AG10803 (cell line): ENCODE measurements at places on chromosomes 3 and 15.
A peak's percentile ranks its signal among the peaks of the same experiment; 100 is the strongest.

GRCh38 chr15:81303244-81304225 lies 20.4 kb downstream of the STARD5 start:
- no peak for DNase-seq

- DNase-seq, result no peak
Observed at GRCh38 chr3:182814419-182815062, 21.2 kb downstream of the ATP11B start.

DNA sequence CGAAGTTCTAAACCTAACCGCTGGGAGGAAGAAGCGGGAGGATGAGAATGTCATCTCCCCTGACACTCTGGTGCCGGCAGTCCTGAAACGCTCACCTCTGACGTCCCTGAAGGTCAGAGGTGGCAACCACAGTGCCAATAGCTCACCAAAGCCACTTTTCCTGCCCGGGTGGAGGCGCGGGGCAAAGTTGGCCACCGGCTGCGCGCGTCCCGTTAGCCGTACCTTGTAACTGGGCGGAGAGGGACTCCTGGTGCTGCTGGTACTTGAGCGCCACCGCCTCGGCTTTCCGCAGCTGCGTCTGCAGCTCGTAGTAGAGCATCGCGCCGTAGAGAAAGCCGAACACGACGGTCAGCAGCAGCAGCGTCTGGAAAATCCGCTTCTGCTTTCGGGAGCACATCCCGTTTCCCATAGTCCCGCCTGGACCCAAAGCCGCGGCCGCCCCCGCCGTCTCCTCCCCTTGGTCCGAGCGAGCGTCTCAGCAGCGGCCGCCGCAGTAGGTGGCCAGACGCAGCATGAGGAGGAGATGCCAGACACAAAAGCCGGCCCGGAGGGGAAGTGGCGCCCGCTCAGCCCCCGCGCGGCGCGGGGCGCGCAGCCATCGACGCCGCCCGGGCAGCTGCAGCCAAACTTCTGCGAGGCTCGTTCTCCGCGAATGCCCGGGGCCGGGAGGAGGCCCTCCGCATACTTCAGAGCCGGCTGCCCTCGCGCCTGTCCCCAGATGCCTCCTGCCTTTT lies 680 bp downstream of the GOLIM4 start:
- peak; percentile 55 for DNase-seq

- no peak for DNase-seq
Observed at GRCh38 chr3:3086239-3086638, 23.9 kb downstream of the IL5RA start.

GRCh38 chr3:110227991-110228390 lies 843.6 kb upstream of the NECTIN3 start:
- DNase-seq, result no peak

- no peak for DNase-seq
Observed at GRCh38 chr3:56773986-56774385, 27.8 kb downstream of the ARHGEF3 start.

DNA sequence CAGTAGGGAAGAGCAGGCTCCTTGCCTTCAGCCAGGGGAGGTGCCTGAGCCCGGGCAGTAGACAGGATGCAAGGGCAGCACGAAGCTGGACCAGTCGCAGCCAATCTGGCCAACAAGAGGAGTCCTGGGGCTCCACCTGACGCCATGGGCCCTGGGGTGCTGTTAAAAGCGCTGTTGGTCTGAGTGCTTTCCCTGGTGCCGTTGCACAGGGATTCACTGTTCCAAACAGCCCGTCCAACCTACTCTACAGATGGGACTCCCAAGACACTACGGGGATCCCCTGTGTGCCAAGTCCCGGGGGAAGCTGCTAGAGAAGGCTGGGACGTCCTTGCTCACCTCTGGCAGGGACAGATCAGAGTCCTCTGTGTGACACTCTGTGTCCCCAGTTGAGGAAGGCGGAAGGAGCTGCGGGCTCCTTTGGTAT lies 632 bp downstream of the CTSH start:
- DNase-seq, result no peak

DNA sequence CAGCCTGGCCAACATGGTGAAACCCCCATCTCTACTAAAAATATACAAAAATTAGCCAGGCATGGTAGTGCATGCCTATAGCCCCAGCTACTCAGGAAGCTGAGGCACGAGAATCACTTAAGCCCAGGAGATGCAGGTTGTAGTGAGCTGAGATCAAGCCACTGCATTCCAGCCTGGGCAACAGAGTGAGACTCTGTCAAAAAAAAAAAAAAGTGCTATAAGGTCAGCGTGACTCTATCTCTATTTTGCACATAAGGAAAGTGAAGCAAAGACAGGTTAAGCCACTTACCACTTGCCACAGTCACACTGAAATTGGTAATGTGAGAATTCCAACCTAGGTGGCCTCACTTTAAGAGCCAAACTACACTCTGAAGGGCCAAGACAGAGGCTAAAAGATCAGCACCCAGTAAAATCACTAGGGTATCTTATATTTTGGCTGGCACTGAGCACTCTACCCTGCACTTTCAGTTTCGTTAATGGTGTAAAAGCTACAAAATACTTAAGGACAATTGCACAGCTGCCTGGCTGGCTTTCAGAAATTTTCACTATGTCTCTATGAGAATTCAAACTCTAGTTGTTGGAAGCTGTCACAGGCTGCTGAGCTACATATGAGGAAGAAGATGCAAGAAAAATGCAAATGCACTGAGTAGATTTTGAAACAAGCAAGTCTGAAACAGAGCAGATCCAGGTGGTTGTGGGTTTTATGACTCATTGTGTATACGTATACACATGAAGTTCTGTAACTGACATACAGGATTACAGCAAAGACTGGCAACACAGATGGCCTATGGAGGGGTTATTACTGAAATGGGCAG lies 32.7 kb downstream of the TRANK1 start:
- peak; percentile 81 for DNase-seq

DNA sequence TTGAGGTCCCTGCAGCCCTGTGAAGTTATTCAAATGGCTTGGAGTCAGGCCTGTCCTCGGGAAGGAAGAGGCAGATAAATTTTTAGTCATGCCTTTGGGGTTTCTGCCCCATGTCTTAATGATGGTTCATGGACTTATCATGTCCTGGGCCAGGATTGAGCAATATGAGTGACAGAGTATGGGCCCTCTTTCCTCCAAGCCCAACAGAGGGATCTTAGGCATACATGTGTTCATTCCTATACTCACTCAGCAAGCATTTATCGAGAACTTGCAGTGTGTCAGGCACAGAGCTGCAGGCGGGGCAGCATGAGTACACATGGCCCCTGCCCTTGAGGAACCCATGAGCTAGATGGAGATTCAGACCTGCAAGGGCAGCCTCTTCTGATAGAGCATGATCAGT lies 6.2 kb downstream of the ESYT3 start:
- DNase-seq, result peak; percentile 82

DNA sequence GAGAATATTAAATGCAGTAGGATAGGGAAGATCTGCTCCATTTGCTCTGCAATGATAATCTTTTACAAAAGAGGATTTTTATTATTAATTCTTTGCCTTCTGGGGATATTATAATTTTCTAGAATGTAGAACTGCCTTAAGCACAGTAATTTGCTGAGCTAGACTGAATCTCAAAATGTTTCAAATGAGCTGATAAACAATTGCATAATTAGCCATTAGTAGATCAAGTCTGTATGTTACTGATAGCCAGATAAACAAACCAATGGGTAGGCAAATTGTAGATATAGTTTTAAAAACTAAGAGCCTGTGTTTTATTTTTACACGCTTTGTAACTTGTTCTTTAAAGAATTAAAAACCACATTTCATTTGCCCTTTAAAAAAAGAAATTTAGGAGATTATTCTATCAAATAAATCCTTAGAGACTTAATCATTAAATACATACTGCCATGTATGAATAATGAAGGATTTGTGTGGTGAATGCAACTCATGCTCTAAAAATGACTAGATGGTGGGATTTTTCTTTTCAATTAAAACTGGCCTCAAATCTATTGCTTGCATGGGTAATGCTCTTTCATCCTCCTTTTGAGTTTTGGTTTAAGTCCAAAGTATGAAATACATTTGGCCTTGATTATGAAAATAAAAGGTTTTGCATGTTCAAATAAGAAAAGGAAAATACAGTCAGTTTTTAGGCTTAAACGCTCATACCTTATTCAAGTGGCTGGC lies 32.6 kb upstream of the NANOGP8 start:
- peak; percentile 8 for DNase-seq

GRCh38 chr15:70083946-70084345 lies 13.8 kb downstream of the TLE3 start:
- DNase-seq, result no peak

GRCh38 chr15:33636234-33636633 lies 325.5 kb downstream of the RYR3 start:
- no peak for DNase-seq

DNA sequence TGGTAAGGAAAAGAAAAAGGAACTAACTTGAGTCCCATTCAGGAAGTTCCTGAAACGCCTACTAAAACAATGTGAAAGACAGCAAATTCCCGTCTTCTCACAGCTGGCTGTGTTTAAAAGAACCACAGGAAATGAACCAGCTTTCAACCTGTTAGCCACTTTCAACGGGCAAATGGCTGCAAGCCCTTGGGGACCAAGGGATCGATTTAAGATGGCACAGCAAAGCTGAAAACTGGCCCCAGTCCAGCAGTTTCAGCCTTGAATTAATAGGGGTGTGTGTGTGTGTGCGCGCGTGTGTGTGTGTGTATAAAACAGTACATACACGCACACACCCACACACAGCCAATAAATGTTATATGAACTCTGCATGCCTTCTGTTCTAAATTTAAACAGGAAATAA lies 168.7 kb upstream of the TMCO5A start:
- DNase-seq, result peak; percentile 13

DNA sequence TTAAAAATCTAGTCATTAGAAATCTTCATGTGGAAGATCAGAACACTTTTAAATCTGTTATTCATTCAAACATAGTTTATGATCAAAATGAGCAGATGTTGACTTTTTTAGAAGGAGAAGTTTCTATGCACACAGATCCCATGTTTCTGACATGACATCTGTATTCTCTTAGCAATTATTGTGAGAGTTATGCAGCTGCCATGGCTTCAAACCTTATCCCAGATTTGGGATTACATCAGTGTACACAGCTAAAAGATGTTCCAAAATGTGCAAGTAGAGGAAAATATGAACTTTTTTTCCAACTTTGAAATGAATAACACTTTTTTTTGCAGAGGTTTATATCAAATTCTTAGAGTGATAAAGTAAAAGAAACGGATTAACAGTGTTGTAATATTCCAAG lies 1166.9 kb downstream of the ZPLD1 start:
- no peak for DNase-seq

DNA sequence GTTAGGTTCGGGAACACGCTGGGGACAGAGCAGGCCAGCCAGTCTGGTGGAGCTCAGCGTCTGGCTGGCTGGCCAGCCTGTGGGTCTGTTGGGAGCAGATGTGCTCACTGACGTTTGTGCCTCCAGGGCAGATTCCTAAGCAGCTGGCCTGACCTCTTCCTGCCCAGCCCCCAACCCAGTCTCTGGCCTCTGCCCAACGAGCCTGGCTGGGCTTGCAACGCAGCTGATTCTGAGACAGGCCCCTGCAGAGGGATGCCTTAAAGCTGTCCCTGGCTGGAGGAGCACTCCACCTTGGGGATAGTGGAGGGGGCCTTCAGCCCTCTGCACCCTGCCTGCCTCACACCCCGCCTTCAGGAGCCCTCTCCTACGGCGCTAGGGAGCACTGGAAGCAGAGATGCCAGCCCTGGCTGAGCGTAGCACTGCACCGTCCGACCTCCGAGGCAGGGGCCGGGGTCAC lies 46.0 kb downstream of the KLF13 start:
- DNase-seq, result peak; percentile 89

DNA sequence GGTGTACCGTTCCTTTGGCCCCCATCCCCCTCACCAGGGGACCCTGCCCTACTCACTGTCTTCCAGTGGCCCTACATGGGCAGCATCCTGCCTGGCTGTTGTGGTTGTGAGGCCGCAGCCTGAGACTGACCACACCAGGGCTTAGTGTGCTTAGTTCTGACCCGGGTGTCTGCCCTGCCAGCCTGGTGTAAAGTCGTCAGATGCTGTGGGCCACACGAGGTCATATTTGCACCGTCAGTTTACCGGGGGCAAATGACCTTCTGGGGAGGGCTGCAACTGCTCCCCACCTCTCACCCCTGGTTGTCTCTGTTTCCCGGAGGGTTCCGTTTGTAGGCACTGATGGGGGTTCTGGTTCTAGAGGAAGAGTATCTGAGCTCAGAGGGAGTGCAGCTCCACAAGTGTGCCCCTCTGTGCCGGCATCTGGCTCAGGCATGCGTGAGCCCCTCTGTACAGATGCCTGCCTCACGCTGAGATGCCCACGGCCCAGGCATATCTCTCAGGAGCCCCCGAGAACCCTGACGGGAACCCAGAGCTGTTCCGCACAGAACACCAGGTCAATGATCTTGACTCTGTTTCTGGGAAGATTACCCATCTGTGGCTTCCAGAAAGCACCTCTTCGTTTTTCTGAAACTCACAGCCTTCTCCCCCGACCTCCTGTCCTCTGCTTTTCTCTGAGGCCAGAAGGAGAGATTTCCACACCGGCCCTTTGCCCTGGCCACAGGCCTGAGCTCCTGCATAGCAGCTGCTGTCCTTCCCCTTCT lies 19.2 kb downstream of the KLF13 start:
- DNase-seq, result no peak

- no peak for DNase-seq
Observed at GRCh38 chr15:65115542-65115941, 542 bp upstream of the UBAP1L start.

- DNase-seq, result no peak
Observed at GRCh38 chr15:91712286-91712685, 141.2 kb upstream of the SLCO3A1 start.

DNA sequence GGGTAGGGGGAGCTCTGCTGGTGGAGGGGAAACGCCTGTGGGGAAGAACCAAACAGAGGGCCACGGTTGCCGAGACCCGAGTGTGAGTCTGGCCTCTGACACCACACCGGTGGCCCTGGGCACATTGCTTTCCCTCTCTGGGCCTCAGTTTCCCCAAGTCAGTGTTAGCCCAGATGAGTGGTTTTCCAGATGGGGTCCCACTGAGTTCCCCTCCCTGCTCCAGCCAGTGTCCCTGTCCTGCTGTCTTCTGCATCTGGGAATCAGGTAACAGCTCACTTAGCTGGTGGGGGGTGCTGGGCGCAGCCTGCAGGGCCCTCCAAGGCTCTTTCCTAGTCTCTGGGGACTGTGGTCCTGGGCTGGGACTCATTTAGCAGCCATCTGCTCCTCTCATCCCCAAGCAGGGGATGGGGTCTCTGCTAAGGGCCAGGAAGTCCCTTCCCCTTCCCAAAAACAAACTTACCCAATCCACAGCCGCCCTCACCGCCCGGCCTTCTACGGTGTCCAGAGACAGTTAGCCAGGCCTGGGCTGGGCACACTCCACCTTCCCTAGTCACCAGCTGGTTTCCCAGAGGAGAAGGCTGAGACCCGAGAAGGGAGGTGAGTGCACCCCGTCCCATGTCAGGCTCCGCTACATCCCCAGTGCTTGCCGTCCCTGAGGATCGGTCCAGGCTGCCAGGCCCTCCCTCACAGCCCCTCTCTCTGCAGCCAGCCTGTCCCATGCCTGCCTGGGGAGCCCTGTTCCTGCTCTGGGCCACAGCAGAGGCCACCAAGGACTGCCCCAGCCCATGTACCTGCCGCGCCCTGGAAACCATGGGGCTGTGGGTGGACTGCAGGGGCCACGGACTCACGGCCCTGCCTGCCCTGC lies 676 bp downstream of the GP9 start:
- no peak for DNase-seq

GRCh38 chr3:153291059-153291685 lies 129.1 kb downstream of the RAP2B start:
- DNase-seq, result no peak
